CD8-positive, alpha-beta T cell (primary cell): ENCODE measurements at places on chromosomes 2 and 18.

GRCh38 chr2:27509326-27509725, 12.7 kb downstream of the GCKR start:
- DNase-seq = no peak

GRCh38 chr2:204753841-204754240, 208.6 kb downstream of the PARD3B start:
- DNase-seq = no peak

GRCh38 chr2:209389171-209389618, 34.7 kb upstream of the MAP2 start:
- no peak for DNase-seq

DNA sequence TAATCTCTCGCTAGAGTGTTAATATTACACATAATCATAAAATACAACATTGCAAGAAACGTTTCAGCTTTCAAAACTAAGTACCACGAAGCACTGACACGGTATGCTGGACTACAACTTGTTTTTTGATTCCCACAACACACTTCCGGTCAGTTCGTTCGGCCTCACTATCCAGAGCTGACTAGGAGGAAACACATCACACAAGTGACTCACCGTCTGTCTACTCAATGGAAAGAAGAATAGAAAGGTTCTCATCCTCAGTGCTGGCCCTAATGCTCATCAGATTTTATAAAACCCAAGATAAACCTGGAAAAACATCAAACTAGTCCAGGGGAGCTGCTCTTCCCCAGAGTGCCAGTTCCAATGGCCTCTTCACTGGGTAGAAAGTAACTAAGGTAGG, 42.9 kb downstream of the ZNF385B start:
- DNase-seq = no peak

DNA sequence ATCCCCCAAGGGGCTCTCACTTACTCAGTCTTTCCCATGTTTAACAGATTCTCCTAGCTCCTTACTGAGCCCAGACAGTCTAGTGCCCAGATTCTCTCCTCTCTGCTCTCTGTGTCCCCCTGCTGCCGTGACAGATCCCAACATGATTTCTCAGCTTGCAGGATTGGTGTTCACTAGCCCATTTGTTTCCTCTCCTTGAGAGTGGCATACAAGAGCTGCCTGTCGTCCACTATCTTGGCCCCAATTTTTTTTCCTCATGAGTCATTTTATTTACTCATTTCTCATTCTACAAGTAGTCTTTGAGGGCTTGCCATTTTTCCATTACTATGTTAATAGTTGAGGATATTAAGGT, 199.9 kb upstream of the FN1 start:
- DNase-seq = no peak

GRCh38 chr18:25133879-25134278, 218.1 kb downstream of the ZNF521 start:
- DNase-seq = no peak

GRCh38 chr2:61340242-61340641, 130.6 kb downstream of the USP34 start:
- no peak for DNase-seq

GRCh38 chr2:102256276-102256675, 55.1 kb upstream of the IL1RL1 start:
- peak; percentile 56 for DNase-seq

DNA sequence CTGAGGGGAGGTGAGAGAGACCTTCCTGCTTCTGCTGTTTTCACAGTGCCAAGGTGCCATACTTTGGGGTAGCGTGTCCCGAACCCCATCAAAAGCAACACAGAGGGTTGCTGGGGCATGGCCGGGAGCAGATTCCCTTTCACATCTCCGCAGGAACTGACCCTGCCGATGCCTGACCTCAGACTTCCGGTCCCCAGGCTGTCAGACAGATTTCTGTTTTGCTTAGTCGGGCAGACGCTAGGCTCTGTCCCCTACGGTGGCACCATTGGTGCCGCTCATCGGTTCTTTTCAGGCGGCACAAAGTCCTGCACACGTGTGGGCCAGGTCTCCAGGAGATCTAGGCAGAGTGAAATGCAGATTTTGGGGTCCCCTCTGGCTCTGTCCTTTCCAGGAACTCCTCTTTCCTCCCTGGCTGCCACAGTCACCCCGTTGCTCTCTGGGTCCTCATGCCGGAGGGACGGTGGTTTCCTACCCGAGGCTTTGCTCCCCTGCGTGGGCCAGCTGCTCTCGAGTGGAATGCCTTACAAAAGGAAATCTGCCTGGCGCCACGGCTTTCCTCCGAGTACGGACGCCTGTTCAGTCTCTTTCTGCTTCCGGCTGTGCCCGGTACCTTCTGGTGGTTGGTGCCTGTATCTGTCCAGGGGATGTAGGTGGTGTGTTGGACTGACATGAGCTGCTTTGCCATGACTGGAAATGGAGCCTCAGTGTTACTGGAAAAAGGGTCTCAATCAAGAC, 39.3 kb downstream of the RTP5 start:
- no peak for DNase-seq

DNA sequence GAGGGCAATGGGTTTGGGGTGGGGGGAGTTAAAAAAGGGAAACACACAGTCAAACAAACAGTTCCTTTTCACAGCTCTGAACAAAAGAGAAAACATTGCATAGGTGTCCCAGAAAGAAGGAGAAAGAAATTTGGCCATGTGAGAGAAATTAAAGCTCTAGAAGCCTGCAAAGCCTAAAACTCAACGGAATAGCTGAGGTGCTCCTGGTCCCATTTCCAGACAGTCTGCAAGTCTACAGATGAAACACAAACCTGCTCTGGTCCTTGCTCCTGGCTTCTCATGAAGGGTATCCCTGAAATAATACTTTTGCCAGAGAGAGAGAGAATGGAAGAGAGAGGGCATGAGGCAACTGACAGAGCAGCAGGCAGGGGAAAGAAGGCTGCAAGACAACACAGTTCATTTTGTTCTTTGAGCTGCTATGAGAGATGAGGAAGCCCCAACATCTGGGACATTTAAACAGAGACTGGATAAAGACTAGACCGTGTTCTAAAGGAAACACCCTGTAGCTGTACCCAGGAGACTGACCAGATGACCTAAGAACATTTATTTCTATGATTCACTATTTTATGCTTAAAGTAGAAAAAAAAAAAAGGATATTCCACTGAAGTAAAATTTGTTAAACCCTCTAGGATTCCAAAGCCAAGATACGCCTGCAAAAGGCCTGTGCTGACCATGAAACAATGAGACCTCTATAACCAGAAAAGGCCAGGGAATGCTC, 57.3 kb upstream of the CYP26B1 start:
- no peak for DNase-seq

- DNase-seq = no peak
Observed at GRCh38 chr2:132797556-132797955, 127.6 kb upstream of the LYPD1 start.

GRCh38 chr18:61580046-61580445, 246.8 kb downstream of the CDH20 start:
- no peak for DNase-seq

GRCh38 chr2:198375083-198375410, 570.7 kb downstream of the PLCL1 start:
- DNase-seq = no peak

- no peak for DNase-seq
Observed at GRCh38 chr2:95719473-95720060, 127.8 kb downstream of the TRIM43 start.

DNA sequence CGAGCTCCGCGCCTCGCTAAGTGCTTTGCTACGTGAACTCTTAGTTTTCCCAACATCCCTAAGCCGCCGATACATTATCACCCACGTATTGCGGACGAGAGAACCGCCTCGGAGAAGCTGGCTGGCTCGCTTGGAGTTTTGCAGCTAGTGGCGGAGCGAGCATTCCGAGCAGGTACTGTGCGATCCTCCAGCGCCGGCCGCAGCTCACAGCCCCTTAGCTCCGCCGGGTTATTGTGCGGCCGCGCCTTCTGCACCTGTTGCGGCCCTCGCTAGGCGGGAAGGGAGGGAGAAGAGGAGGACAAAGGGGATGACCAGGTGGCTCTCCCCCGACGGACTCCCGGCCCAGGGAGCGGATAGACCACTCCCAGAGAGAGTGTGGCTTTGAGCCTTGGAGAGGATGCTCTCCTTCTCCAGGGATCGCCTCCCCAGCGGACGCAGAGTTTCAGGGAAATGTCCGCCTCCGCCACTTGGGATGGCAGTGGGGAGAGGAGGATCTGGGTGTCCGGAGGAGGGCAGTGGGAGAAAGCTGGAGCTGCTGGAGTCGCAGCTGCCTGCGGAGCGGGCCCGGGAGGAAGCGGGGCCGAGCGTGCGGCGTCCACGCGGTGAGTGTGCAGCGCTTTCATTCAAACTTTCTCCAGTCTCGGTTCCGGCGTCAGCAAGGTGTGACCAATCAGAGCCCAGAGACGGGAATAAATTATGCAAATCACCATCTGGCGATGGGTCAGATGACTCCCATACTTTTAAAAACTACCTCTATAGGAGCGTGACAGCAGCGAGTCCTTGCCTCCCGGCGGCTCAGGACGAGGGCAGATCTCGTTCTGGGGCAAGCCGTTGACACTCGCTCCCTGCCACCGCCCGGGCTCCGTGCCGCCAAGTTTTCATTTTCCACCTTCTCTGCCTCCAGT, at the start of gene LIPG:
Gene LIPG, plus strand, starts transcription at position 769 of the 905 bp plus-strand sequence. CDS start 252 bp downstream, outside the sequence.
- DNase-seq = peak; percentile 54

DNA sequence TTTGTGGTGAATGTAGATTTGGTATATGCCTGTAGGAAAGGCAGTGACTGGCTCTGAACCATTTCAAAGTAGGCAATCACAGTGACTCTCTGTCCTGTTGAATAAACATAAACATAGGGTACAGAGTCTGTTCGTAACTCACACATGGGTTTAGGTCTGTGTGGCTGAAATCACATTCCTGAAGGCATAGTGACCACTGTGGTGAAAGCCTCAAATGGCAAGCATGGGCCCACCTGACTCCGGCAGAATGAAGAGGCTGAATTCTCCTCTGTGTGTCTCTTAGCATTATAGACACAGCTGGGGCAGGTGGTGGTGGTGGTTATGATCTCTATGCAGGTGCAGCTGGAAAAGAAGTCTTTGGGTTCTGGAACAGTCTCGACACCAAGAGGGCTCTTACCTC, 61.2 kb downstream of the ITGA6 start:
- no peak for DNase-seq

- no peak for DNase-seq
Observed at GRCh38 chr2:77013457-77013856, 508.7 kb downstream of the LRRTM4 start.

DNA sequence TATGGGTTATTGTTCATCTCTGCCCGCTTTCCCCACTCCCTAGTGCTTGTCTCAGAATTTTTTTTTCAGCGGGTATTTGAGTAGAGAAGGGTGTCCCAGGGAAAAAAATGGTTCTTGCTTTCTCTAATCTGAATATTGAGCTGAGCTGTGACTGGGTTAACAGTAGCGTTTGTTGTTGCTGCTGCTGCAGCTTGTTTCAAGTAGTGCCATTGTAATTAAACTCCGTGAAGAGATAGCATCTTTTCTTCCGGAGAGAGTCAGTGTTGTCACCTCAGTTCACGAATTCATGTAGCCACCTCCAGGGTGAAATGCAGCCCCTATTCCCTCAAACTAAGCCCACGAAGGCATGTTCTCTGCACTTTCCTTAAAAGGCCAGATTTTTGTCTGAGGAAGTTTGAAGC, 1.5 kb upstream of the AAK1 start:
- DNase-seq = peak; percentile 39

DNA sequence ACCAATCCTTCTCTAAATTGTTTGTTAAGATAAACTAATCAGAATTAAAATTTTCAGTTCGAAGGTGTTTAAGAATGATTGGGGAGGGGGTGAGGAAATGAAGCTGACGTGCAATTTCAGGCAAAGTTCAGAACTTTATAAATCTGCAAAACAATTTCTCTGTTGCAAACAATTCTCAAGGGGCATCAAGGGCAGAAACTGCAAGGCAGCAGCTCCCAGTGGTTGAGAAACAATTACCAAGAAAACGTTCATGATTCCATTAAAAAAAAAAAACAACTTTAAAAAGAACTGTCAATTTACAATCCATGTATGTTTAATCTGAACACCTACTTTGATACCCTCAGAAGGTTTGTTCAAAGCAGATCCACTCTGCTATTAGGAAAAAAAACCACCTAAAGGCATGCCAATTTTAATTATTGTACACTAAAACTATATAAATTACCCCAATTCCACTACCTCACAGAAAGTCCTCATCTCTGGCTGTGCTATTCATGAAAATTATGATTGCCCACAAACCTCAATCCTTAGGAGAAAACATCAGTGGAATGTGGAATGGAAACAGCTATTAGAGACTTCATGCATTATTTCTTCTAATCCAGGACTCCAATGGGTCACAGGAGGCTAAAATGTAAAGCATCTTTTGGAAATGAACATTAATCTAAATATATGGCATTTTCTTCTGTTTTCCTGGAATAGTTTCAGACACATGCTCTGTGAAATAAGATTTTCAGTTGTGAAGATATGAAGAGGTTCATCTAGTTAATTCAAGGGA, 119.9 kb upstream of the ACVR1C start:
- DNase-seq = no peak

GRCh38 chr2:43302961-43303494, 76.6 kb upstream of the ZFP36L2 start:
- DNase-seq = no peak

- DNase-seq = no peak
Observed at GRCh38 chr2:169585673-169586072, 1.5 kb downstream of the PPIG start.

DNA sequence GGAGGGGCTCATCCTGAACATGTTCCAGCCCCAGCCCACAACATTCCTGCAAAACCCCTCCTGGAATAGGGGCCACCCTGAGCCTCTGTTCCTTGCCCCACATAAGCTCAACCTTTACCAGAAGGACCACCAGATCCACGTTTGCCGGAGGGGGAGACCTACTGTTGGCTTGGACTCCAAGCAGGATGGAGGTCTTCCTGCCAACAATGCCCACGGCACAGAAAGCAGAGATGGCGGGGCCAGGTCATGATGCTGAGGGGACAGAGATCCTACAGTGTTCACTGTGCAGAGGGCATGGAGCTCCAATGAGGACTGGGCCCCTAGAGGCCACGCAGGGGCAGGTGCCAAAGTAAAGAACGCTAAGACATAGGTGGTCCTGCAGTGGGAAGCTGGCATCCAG, 98.5 kb upstream of the RAB6C start:
- DNase-seq = no peak

GRCh38 chr2:204172145-204172600, 235.6 kb downstream of the ICOS start:
- no peak for DNase-seq

GRCh38 chr18:66107546-66107945, 356.7 kb downstream of the CDH7 start:
- DNase-seq = no peak

DNA sequence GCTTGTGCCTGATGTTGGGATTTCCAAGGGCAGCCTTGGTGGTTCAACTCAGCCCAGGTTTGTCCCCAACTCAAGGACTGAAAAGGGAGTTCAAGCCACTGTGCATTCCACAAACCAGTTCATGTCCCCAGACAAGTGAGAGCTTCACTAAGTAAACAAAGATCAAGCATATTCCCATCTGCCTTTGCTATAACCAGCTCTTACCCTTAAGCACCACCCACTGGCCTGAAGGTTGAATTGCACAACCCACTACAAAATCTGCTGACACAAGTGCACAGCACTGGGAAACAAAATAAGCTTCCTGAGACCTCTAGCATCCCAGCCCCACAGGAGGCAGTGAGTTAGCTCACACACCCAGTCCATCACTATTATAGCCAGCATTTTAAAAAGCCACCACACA, 516.7 kb downstream of the NR4A2 start:
- no peak for DNase-seq
